ENCODE measurements at places on chromosomes 1 and 21.

- no peak for DNase-seq
These were observed 50.7 kb upstream of the KCNE2 start for GRCh38 chr21:34313116-34313515.

DNA sequence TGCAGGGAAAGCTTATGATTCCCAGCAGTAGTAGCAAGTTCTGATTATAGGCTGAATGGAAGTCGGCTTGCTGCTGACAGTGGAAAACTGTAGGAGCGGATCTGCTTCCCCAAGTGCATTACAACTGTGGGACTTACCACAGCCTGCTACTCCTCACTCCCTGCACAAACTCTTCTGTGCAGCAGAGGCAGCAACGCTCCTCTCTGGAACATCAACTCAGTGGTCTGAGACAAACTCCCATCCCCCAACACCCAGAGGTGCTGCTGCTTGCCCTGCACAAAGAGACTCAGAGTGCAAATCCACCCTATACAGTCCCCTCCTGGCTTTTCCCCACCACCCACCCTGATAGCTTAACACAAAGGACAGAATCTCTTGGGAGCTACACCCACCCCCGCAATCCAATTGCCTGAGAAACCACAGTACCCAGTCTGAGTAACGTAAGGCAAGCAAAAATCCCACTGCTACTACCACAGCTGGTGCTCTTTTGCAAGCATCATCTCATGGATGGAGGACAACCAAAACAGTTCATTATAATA is 1455.2 kb downstream of the AMY1C start:
- DNase-seq = no peak

DNA sequence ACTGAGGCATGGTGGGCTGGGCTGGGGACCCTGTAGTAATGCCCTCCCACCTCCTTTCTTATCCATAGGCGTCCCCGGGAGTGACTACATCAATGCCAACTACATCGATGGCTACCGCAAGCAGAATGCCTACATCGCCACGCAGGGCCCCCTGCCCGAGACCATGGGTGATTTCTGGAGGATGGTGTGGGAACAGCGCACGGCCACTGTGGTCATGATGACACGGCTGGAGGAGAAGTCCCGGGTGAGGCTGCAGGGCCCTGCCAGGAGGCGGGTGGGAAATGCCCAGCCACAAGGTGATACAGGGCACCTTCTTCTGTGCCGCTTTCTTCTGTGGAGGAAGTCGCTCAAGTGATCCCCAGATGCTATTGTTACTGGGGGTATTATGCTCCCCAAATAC is 32.3 kb upstream of the KDM4A start:
- DNase-seq = no peak

GRCh38 chr1:209802117-209802779 is 3.7 kb downstream of the IRF6 start:
- DNase-seq = no peak

Measured in activated CD8-positive, alpha-beta memory T cell treated with anti-CD3 and anti-CD28 coated beads for 4 hours (primary cell).